ENCODE measurements at places on chromosomes 6 and 20.

- peak; percentile 67 for DNase-seq
Observed at GRCh38 chr6:37516076-37516919, 16.6 kb upstream of the CCDC167 start.

- DNase-seq: no peak
Observed at GRCh38 chr6:89254569-89254968, 37.4 kb upstream of the GABRR1 start.

GRCh38 chr20:22584522-22584921 is at the start of gene FOXA2:
Gene FOXA2 (minus strand): TSS chr20:22584572. CDS start chr20:22584278, 294 bp downstream.
- DNase-seq: no peak

DNA sequence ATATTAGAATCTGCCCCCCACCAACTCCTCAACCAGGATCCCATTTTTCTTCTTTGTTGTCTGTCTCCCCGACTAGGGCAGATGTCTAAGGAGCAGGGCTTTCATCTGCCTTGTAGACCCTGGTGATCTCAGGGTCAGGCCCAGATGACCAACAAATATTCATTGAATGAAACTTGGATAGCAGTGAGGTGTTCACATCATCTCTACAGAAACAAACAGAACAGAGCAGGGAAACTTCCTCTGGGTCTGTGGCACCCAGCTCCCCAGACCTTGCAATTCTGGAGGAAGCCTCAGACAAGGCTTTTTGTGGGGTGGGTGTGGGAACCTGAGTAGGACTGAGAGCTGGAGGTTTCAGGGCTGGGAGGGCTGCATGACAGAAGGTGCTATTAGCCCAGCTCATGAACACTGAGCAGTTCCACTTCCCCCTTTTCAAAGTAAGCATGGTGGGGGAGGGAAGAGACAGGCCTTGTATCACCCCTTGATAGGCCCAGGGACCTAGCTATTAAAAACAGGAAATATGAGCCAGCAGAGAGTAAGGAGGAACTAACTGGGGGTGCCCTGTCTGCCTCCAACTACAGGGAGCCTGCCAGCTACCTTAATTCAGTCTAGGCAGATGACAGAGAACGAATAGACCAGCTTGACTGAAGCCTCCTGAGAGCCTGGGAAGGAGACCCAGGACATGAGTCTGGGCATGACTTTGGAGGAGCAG is 37.3 kb upstream of the TOP1 start:
- no peak for DNase-seq

GRCh38 chr20:42472198-42472597 is 717.5 kb downstream of the PTPRT start:
- no peak for DNase-seq

DNA sequence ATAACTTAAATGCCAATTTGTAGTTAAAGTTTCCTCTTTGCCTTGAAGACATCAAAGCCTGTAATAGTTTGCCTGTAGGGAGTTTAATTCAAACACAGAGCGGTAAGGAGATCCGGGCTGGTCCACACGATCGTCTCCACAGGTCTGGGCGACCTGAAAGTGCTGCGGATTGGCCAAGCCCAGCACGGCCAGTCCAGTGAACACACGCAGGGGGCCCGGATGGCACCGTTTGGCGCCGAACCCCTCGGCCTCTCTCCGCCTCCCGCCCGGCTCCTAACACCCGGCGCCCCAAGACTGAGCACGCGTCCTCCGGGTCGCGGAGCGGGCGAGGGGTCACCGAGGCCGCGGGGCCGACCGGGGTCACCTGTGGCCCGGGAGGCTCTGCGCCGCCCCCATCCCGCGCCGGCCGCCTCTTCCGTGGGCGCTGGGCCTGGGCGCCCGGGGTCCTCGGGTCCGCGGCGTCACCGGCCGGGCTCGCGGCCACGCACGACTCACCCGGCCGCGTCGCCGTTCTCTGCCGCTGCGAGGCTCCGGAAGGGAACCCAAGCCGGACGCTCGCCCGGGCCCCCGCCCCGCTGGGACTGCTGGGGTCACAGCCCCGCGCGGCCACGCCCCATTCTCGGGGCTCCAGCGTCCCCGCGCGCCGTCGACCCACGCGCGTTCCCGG is 481 bp downstream of the SERPINB6 start:
- peak; percentile 41 for DNase-seq

GRCh38 chr6:137717074-137718073 is 149.7 kb upstream of the TNFAIP3 start:
- peak; percentile 50 for DNase-seq

- DNase-seq: no peak
Observed at GRCh38 chr6:144139817-144140216, 10.5 kb upstream of the STX11 start.

- DNase-seq: no peak
Observed at GRCh38 chr6:89951574-89952104, 57.4 kb downstream of the GJA10 start.

DNA sequence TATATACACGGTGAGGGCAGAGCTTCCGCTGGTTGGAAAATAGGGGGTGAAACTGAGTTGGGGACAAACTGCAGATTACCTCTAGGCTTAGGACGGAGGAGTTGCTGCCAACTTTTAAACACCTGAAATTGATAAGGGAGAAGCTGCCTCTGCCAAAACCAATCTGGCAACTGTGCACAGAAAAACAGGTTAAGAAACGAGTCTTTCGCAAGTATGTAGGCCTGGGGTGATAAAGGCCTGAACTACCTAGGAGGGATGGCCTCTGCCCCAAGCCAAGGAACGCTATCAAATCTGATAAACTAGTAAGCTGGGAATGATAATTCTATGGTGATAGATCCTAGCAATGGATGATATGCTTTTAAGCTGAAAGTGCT is 149.9 kb upstream of the QKI start:
- DNase-seq: no peak

DNA sequence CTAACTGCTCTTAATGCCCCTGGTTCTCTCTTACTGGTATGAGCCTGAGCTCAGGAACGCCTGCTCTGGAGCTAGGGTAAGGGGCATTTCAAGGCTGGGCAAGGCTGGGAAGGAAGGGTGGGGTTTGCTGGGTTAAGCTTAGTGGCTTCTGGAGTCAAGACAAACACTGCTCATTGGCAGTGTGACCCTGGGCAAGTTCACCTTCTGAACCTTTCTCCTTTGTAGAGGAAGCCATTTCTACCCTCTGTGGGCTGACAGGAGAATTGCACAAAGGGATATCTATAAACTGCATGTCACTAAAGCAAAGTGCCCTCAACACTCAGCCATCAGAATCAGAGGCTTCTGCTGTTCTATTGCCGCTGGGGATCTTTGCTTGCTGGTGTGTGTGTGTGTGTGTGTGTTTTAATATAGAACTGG is 20.3 kb upstream of the LRRN4 start:
- no peak for DNase-seq

- no peak for DNase-seq
Observed at GRCh38 chr6:160121558-160121957, at the start of gene SLC22A1. Gene SLC22A1 (plus strand): TSS chr6:160121815. CDS start chr6:160121936, 121 bp downstream.

GRCh38 chr20:54680872-54681619 is 205.7 kb downstream of the DOK5 start:
- no peak for DNase-seq

DNA sequence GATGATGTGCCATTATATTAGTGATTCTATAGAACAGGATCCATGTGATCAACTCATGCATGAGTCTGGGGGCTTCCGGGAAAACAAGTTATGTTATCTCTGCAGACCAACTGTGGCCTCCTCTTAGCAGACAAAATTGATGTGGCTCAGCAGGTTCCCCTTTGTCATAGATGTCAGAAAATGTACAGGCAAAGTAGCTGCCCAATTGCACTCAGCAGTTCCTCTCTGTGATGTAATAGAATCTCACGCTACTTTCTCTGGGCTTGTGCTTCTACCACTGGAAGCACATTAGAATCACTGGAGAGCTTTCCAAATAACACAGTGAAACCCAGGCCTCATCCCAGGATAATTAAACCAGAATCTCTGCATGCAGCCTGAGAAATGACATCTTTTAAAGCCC is 253.1 kb downstream of the SLC24A3 start:
- no peak for DNase-seq

- DNase-seq: no peak
Observed at GRCh38 chr6:37822851-37823682, 3.5 kb downstream of the ZFAND3 start.

DNA sequence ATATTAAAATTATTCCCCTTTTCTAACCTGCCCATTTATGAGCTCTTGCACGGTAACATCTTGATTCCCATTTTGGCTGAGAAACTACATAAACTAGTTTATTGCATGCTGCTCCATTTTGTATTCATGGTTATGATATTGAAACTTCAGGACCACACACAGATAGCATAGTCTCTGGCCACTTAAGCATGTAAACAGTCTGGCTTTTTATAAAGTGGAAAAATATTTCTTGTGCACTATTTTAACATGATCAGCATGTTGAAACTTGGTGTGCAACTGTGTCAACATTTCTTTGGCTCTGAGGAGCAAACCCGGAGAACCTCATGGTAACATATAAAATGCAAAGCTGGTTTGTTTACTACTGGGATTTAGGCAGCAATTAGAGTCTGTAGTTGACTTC is 70.7 kb downstream of the SLX4IP start:
- no peak for DNase-seq

DNA sequence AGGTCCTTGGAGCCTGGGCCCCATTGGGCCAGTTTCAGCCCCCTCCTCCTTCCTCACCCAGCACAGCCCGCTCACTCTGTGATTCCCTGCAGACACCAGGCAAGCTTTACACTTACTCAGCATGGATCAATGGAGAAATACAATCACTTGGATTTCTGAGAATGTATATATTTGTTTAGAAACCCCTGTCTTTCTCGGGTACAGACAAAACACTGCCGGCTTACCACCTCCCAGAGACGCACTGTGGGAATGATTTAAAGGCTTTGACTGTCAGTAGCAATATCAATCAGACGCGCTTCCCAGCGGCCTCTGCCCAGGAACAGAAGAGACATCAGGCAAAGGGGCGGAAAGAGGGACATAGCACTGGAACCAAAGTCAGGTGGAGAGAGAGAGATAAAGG is 186.5 kb downstream of the MAFB start:
- DNase-seq: no peak

DNA sequence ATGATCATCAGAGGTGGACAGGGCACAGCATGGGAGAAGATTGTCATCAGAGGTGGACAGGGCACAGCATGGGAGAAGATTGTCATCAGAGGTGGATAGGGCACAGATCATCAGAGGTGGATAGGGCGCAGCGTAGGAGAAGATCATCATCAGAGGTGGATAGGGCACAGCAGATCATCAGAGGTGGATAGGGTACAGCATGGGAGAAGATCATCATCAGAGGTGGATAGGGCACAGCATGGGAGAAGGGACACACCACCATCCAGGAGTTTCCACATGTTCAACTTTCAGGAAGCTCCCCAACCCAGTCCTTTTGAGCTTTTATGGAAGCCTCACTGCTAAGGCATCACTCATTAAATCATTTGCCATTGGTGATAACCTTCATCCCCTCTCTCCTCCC is 104.1 kb downstream of the MAP7 start:
- DNase-seq: no peak

DNA sequence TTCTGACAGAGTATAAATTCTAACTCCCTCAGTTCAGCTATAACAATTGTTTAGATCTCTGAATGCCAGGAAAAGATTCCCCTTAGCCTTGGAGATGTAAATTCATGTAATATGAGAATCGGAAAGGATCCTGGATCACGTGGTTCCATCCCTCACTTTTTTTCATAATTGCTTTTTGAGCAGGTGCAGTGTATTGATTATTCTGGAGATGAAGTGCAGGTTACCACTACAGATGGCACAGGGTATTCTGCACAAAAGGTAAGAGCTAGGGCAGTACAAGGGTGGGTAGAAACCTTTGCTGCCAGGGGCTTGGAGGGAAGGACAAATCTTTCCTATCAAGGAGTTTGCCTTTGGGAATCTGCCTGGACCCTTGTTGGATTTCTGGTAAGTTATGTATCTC is 52.7 kb downstream of the KDM1B start:
- DNase-seq: no peak

GRCh38 chr6:136226674-136227377 is 23.3 kb downstream of the MTFR2 start:
- no peak for DNase-seq

GRCh38 chr6:69162811-69163210 is 527.7 kb downstream of the ADGRB3 start:
- DNase-seq: no peak

GRCh38 chr6:27495386-27496135 is 22.7 kb upstream of the ZNF184 start:
- DNase-seq: no peak

DNA sequence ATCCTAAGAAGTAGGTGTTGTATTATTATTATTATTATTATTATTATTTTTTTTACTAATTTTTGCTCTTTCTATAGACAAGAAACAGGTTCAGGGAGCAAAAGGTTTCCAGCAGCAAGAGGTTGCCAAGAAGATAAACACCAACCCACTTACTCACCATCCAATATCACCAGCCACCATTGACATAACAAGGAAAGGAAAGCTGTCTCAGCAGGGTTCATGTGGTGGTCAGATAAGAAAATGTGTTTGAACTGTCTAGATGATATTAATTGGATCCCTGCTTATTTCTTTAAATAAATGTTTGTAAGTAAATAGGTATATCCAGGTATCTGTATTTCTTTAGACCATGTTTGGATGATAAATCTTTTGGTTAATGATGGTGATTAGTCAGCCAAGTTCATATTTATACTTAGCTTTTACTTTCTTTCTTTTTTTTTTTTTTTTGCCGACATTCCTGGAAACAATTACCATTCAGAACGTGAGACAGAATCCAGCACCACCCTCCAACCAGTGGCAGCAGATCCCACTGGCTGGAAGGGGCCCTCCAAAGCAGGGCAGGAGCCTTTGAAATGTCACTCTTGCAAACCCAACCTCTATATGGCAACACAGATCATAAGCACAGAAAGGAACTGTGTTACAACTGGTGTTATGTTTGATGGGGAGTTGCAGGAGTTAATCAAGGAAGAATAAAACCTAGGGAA is 139.2 kb upstream of the ECI2 start:
- DNase-seq: no peak
